Posterior vena cava (tissue), 2 donors: ENCODE measurements at places on chromosomes 2 and 18.

GRCh38 chr2:18176679-18177215 lies 298.3 kb downstream of the KCNS3 start:
- DNase-seq, result no peak

GRCh38 chr2:95514718-95515117 lies 30.2 kb upstream of the TRIM43B start:
- DNase-seq, result no peak

DNA sequence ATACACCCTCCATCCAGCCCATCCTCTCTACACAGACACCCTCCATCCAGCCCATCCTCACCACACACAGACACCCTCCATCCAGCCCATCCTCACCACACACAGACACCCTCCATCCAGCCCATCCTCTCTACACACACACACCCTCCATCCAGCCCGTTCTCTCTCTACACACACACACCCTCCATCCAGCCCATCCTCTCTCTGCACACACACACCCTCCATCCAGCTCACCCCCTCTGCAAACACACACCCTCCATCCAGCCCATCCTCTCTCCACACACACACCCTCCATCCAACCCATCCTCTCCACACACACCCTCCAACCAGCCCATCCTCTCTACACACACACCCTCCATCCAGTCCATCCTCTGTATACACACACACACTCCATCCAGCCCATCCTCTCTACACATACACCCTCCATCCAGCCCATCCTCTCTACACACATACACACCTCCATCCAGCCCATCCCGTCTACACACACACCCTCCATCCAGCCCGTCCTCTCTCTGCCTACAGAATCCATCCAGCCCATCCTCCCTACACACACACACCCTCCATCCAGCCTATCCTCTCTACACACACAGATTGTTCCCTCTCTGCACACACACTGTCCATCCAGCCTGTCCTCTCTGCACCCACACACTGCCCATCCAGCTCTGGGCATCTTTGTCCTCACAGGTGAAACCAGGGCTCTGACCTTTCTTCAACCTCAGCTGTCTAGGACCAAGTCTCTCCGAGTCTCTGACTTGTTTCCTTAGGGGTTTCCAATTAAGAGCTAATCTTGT lies 81.2 kb downstream of the EIPR1 start:
- DNase-seq, result peak; percentile 18

DNA sequence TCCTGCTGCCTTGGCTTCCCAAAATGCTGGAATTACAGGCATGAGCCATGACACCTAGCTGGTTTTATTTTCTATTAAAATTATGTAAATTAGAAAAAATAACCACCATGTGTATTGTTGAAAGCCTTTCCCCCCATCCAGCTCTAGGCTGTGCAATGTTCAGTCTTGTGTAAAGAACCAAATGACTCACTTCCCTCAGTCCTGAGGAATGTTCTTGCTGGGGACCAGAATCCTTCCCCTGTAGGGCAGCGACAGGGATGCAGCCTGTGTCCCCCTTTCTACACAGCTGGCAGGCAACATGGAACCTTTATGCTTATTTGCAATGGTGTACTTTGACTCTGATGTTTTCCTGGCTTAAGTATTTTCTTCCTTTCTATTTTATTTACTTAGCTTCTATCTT lies 29.4 kb downstream of the AOX1 start:
- DNase-seq, result no peak

- DNase-seq, result peak; percentile 89
These were observed at the start of gene FAM124B for GRCh38 chr2:224401641-224402342. TSS of gene FAM124B (minus strand) at chr2:224402107. CDS start at chr2:224401768, 339 bp downstream.

DNA sequence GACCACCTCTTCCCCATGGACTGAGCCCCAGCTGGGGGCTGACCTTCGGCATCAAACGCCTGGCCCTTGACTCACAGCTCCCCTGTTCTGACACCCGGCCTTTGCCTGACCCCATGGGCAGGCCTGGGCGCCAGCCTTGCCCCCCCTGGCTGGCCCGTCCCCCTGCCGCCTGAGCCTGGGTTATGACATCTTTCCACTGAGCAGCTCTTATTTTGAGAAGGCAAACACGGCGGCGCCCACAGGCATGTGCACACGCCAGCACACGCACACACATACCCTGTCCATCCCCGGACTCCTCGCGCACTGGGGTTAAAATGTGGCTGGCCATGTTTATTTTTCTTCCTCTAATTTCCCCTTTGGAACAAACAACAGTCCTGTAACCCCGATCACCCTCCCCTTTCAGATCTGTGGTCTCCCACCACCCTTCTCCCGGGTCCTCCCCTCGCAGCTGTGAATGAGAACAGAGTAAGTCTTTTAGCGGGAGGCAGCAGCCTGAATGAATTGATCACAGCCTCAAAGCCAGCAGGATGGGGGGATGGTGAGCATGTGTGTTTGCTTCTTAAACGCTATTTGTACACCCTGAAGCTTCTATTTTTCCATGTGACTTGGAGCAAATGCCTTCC lies 11.8 kb upstream of the ATOH8 start:
- peak; percentile 91 for DNase-seq

DNA sequence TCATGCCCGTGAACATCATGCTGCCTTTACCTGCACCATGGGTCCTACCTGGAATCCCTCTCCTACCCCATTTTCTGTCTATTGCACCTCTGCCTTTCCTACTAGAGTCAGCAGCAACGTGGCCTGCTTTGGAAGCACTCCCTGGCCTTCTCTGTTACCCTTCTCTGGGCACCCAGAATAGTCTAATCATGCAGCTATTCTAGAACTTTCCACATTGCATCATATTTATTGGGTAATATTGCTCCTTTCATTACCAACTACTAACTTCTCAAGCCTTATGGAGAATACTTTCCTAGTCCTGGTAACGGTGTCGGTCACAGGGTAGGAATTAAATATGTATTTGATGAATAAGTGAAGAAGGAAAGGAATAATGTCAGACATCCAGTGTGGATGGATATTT lies 33.3 kb upstream of the CREG2 start:
- no peak for DNase-seq

DNA sequence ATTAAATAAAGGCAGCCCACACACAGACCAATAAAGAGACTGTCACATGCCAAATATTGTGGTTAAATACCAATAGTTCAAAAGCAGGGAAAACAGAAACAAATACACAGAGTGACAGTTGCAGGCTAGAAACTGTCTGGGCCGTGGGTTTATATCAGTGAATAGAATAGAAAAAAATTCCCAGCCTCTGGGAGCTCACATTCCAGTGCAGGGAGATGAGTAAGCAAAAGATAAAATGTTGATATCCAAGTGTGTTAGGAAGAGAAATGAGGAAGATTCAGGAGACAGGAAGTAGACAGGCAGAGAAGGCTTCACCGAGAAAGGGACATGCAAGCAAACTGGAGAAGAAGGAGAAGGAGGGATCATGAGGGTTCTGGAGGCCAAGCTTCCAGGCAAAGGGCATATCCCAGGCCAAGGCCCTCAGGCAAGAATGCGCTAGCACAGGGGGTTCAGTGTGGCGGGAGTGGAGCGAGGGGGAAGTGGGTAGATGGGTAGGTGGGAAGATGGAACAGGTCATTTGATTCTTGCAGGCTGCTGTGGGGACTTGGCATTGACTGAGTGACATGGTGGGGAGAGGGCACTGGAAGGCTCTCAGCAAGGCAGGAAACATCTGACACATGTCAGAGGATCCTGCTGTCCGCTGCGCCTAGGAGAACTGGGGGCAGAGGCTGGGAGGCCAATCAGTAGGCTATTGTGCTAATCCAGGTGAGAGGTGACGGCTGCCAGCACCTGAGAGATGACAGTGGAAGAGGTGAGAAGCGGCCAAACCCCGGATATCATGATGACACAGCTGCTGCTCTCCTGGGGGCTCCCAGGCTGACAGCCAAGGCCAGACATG lies 89.2 kb downstream of the ZBTB7C start:
- DNase-seq, result peak; percentile 47

DNA sequence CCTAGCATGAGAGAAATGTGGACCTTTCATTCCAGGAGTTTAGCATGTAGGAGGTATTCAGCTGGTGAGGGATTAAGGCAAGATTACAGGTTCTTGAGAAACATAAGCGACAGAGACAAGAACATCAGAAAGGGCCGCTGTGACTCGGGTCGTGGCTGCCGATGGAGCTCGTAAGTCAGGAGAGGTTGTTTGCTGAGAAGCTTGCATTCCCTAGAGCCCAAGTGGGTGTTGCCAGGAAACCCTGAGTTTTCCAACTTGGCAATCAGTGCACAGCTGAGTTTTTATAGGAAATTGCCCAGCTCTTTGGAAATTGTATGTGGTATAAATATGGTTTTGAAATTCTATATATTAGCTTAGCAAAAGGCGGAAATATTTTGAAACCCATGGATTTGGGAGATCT lies 46.4 kb upstream of the CYP1B1 start:
- DNase-seq, result no peak

- no peak for DNase-seq
These were observed 156.9 kb downstream of the PRKCE start for GRCh38 chr2:45808294-45808800.

GRCh38 chr2:143422681-143423080 lies 293.5 kb downstream of the ARHGAP15 start:
- DNase-seq, result no peak

GRCh38 chr2:224405412-224405811 lies 3.5 kb upstream of the FAM124B start:
- no peak for DNase-seq

DNA sequence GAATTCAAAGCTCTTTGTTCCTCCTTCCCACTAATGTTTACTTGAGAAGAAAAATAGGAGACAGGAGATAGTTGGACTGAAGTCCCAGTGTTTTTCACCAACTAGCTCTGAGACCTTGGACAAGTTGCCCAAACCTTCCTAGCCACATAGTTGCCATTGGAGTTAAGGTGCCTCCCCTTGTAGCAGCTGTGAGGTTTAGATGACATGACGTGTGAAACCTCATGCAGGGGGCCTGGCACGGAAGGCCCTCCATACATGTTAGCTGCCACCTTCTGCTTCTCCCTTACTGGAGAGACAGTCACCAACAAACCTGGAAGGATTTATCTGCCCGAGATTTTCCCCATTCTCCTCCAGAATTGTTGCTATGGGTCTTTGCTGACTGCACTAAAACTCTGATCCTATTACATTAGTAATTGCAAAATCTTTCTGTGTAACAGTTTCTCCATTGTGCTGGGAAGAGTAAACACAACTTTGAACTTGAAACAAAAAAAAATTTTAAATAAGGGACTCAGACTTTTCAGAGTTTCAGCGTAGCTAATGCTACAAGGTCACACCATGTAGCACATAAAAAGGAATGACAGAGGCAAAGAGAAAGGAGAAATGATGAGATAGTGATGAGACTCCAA lies 23.8 kb upstream of the CABYR start:
- no peak for DNase-seq

GRCh38 chr18:43542016-43542415 lies 264.7 kb upstream of the SYT4 start:
- DNase-seq, result no peak

DNA sequence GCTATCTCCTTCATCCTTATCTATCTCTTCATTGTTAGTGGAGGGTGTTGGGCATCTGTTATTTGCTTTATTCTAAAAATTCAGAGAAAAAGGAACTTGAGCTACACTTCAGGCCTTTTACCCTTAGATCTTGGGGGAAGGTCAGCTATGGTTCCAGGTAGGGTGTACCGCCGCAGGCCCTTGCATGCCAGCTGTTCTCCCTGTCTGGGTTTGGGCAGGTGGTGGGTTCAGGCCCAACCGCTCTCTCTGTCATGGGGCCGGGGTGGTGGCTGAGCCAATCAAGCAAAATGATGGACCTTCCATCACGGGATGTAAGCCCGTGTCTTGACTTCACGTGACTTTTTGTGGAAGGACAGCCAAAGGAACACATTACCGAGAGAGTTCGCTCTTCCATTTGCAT lies 231.1 kb downstream of the LDLRAD4 start:
- DNase-seq, result no peak

DNA sequence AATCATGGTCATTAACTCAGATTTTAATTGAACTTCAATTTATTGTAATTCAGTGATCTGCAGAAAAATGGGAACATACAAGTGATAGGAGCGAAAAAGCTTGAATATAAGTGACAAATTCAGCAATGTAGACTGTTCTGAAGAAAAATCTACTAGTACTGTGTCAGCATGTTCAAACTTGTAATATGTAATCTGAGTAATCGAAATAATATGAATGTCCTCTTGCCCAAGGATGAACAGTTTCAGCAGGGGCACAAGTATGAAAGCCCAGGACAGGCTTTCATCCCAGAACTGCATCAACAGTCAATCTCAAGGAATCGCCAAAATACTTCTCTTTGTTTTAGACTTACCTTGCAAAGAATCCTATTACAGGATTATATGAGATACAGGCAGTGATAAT lies 1110.5 kb downstream of the LRP1B start:
- DNase-seq, result no peak

DNA sequence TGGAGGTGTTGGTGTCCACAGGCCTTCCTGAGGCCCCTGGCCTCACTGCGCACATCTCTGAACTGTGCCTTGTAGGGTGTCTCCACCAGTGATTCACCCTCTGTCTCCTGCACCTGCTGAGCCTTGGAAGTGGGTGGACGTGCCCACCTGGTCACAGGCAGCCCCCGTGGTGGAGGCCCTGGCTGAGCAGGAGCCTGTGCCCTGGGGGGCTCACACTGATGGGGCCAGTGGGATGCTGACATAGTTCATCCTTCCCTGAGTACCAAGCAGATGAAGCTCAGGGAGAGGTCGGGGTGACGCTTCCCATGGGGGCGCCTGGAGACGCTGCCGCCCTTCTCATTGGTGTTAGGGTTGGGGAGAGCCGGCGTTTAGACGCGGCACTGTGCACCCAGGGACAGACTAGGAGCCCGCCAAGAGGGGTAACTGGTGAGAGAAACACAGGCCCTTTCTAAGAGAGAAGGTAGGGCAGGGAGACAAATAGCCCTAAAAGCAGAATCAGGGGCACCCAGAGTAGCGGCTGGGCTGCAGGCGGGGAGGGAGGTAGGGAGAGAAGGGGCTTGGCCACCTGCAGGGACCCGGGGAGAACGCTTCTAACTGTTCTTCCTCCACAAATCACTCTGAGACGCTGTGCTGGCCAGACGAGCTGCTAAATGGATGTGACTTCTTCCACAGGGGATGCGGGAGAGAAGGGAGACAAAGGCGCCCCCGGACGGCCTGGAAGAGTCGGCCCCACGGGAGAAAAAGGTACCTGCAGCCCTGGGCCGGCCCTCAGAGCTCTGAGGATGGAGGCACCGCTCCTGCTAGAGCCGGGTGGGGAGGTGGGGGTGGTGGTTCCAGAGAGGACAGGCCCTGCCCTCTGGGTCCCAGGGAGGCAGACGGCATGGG lies 18.0 kb downstream of the COLEC11 start:
- peak; percentile 78 for DNase-seq

GRCh38 chr2:40592218-40592617 lies 140.3 kb upstream of the SLC8A1 start:
- no peak for DNase-seq
